ENCODE measurements at places on chromosomes 3 and 15.

GRCh38 chr3:57821765-57822164 lies 65.7 kb downstream of the SLMAP start:
- no peak for DNase-seq

GRCh38 chr3:130968221-130968620 lies 58.4 kb downstream of the ASTE1 start:
- DNase-seq, result peak; percentile 28

GRCh38 chr3:53199834-53200233 lies 38.8 kb downstream of the PRKCD start:
- no peak for DNase-seq

DNA sequence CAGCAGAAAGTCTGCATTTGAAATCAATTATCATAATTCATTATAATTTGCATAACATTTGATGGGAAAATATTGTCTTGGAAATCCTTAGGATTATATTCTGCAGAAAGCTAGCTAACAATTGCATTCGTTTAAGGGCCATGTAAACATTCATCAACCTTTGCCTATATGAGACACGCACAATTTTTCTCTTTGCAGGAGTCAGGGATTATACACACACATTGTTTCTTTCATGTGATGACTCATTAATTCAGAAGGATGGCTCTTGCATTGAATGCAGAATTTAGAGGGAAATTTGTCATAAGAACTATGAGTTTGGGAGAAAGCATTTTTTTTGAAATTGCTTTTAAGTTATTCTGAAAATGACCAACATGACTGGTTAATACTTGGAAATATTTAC lies 844.7 kb downstream of the DIPK2A start:
- DNase-seq, result no peak

DNA sequence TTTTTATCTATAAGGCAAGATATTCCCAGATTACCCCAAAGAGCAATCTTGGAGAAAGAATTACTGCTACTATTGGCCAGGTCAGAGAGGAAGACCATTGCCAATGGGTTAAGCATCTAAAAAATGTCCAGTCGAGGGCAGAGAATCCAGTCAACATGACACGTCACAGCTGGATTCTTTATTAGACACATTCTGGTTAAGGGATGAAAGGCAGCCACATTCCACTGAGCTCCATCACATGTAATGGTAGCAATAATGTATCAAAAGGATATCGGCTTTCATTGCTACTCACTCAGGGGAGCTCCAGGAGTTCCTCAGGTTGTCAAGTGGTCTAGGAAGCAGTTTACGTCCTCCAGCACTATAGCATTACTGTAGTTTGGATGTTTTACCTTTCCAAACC lies 421.1 kb downstream of the PLOD2 start:
- no peak for DNase-seq

DNA sequence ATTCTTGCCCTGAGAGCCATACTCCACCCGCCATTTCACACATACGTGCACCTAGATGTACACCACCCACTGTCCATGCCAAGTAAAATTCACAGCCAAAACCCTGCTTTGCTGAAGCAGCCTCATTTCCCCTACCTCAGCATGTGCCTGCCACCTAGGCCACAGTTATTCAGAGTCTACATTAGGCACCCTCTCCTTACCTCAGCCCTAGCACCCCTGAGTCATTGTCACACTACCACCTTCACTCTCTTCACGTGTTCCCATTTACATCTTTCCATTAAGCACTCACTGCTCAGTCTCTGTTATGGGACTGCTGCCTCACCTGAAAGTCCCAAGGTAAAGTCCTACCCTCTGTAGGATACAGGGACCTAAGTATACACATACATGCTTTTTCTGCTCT lies 70.0 kb downstream of the SETD5 start:
- DNase-seq, result no peak

DNA sequence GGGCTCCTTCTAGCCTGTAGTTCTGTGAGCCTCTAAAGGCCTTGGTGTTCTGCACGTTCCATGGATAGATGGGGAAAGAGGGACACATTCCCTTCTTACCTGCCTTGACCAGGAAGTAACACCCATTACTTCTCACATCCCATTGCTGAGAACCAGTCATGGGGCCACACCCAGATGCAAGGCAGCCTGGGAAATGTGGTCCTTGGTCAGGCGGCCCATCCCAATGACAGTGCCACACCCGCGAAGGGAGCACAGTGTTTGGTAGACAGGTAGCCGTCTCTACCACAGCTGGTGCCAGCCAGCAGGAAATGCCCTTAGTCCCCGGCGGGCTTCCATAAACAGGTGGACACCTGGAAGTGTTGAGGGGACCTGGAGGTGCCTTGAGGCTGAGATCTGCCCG lies 23.2 kb upstream of the LCTL start:
- no peak for DNase-seq

All from M059J (cell line).